ENCODE measurements at places on chromosomes 6 and 20. TPM values are rescaled to one million over a fixed set of nuclear protein-coding genes. Genes with fewer than 3 reads are reported as not detected.

Gene POPDC3
- total RNA-seq, result 0.14 TPM

Gene MUC21
- not detected for total RNA-seq

Gene BMP2
- 41.5 TPM for total RNA-seq

Gene ALDH5A1
- total RNA-seq, result 0.40 TPM

Gene CLIC1
- 650 TPM for total RNA-seq

Gene BIRC7
- 0.27 TPM for total RNA-seq

Gene NINL
- total RNA-seq, result 12.5 TPM

Gene OPN5
- total RNA-seq, result not detected

Gene SIRPA
- total RNA-seq, result 20.2 TPM

Gene CNR1
- 0.07 TPM for total RNA-seq

Gene LPIN3
- total RNA-seq, result 5.2 TPM

Gene HLA-G
- total RNA-seq, result not detected

Gene GNRH2
- total RNA-seq, result 0.65 TPM

Gene C20orf144
- 0.07 TPM for total RNA-seq

Gene SMIM13
- 17.9 TPM for total RNA-seq

Gene RBL1
- 34.7 TPM for total RNA-seq

Gene PDCD2
- 120 TPM for total RNA-seq

Gene BANF2
- total RNA-seq, result not detected

Gene GTSF1L
- total RNA-seq, result not detected

Gene MACROD2
- 0.66 TPM for total RNA-seq

Gene CALHM6
- total RNA-seq, result 0.13 TPM

Gene IRF4
- not detected for total RNA-seq

Gene LY6G6D
- total RNA-seq, result not detected

Gene HAO1
- not detected for total RNA-seq

Gene SLC18B1
- 13.4 TPM for total RNA-seq

Gene MYBL2
- total RNA-seq, result 67.0 TPM

Gene HSPA12B
- 23.8 TPM for total RNA-seq

Gene MDC1
- total RNA-seq, result 12.0 TPM

Gene SOBP
- 6.0 TPM for total RNA-seq

Gene TTPAL
- 8.8 TPM for total RNA-seq

All from thoracic aorta endothelial cell (primary cell).